ENCODE measurements at places on chromosomes 12 and 14.

DNA sequence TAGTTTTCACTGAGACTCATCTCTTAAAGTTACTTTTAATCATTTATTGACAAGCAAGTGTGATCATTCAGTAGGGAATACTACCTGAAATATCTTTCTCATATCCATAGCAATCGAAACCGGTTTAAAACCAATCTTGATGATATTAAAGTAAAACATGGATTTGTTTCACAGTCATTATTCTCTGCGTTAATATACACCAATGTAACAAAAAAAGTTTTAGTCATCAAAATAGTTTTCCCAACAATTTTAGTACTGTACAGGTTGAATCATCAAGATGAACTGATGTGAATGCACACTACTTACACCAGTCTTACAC, 137.0 kb upstream of the KRAS start:
- H3K27ac ChIP-seq, result peak overlapping the region; percentile 96
- H3K27me3 ChIP-seq, result peaks cover 22% of the 10 kb centered on the region
- no peak overlapping the region for H3K4me3 ChIP-seq
- H3K4me1 ChIP-seq, result peaks cover 27% of the 10 kb centered on the region
- no peak for DNase-seq

DNA sequence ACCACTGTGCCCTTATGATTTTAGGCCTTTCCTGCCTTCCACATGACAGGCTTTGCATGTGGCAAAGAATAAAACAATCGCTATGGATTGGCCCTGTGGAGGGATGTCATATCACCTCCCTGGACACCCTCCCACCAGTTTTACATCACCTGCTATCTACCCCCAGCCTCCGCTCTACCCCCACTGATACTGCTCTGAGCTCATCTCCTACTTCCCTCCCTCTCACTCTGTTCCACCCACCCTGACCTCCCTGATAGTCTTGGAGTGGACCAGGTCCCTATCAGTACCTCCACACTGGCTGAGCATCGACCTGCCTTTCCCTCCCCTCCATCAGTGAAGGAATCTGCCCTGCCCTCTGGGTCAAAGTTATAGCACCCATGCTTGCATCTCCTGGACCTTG, 91.8 kb upstream of the FOXN3 start:
- no peak overlapping the region for H3K27ac ChIP-seq
- no peak for DNase-seq
- no peak overlapping the region for H3K4me3 ChIP-seq
- H3K36me3 ChIP-seq, result peaks cover 24% of the 10 kb centered on the region
- H3K27me3 ChIP-seq, result no peaks in the 10 kb centered on the region

DNA sequence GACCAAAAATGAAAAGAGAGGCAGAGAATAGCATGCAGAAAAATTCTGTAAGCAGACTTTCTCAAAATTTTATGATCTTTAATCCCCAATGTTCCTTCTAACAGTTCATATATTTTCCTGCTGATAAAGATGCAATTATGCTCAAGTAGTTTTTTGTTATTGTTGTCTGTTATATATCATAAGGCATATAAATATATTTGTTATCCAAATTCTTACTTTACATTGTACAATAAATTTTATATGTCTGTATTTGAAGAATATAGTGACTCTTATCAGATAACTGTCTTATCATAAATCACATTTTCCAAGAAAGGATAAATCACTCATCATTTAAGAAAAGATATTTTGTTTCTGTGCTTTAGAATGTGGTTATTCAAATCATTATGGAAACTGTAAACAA, 2.6 kb downstream of the RASSF9 start:
- no peaks in the 10 kb centered on the region for H3K36me3 ChIP-seq
- DNase-seq, result no peak
- H3K27me3 ChIP-seq, result peaks cover 2% of the 10 kb centered on the region
- no peak overlapping the region for H3K27ac ChIP-seq

GRCh38 chr12:121537814-121538698, 42.8 kb downstream of the KDM2B start:
- peaks cover 3% of the 10 kb centered on the region for H3K36me3 ChIP-seq
- peaks cover 11% of the 10 kb centered on the region for H3K4me1 ChIP-seq
- H3K4me3 ChIP-seq, result peak overlapping the region; percentile 87

GRCh38 chr12:123149088-123149487, 1.8 kb downstream of the PITPNM2 start:
- H3K36me3 ChIP-seq, result peaks cover 17% of the 10 kb centered on the region
- DNase-seq, result no peak

- no peak overlapping the region for H3K4me3 ChIP-seq
- no peak overlapping the region for H3K27ac ChIP-seq
- H3K27me3 ChIP-seq, result peaks cover 22% of the 10 kb centered on the region
- DNase-seq, result no peak
- H3K36me3 ChIP-seq, result no peaks in the 10 kb centered on the region
Observed at GRCh38 chr14:105157872-105158271, 10.7 kb downstream of the JAG2 start.

GRCh38 chr12:111227476-111228420, 141.1 kb downstream of the PHETA1 start:
- DNase-seq, result no peak

DNA sequence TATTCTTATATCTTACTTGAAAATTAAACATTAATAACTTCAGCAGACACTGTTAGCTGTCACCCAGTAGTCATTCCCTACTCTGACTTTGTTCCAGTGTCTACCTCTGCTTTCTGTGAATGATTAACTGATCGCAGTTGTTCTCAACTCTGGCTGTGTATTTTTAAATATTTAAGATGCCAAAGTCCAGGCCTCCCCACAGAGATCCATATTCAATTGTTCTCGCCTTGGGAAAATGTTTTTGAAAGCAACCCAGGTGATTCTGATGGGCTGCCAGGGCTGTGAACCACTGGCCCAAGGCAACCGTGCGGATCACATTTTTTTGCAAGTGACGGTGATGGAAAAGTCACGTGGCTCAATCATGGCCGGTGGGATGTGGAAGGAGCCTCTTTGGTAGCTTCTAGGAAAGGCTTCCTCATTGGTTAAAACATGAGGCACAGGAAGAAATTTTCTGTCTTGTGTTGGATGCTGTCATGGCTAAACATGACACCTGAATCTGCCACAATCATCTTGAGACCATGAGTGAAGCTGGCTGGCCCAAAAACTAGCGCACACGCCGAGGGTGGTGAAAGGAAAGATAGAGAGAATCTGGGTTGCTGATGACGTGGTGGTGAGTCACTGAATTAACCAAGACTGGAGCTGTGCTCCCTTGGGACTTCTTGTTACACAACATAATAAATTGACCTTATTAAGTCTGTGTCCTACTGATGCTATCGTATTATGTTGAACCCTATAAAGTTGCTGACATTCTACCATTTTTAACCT, 37.2 kb downstream of the RDH12 start:
- H3K27ac ChIP-seq, result no peak overlapping the region
- peaks cover 19% of the 10 kb centered on the region for H3K4me1 ChIP-seq
- DNase-seq, result no peak

- no peak for DNase-seq
- peaks cover 2% of the 10 kb centered on the region for H3K4me1 ChIP-seq
- no peak overlapping the region for H3K4me3 ChIP-seq
- no peak overlapping the region for H3K27ac ChIP-seq
- H3K36me3 ChIP-seq, result no peaks in the 10 kb centered on the region
Observed at GRCh38 chr12:26281320-26281719, 85.9 kb downstream of the SSPN start.

DNA sequence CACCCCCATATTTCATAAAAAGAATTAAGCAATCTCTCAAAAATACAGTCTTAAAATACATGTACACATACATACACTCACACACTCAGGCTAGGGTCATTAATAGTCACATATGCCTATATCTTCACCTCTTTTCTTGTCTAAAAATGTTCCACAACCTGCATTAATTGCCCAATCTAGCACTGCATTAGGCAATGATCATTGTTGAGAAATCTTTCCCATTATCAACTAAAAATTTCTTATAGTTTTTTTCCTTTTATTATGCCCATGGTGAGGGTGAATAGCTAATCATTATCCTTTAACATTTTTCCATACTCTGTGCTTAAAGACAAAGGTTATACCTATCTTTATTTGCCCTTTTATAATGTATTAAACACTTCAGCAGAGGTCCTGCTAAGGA, 38.3 kb downstream of the FSCB start:
- DNase-seq, result no peak
- H3K36me3 ChIP-seq, result no peaks in the 10 kb centered on the region
- no peak overlapping the region for H3K4me3 ChIP-seq
- no peak overlapping the region for H3K27ac ChIP-seq
- H3K4me1 ChIP-seq, result no peaks in the 10 kb centered on the region

DNA sequence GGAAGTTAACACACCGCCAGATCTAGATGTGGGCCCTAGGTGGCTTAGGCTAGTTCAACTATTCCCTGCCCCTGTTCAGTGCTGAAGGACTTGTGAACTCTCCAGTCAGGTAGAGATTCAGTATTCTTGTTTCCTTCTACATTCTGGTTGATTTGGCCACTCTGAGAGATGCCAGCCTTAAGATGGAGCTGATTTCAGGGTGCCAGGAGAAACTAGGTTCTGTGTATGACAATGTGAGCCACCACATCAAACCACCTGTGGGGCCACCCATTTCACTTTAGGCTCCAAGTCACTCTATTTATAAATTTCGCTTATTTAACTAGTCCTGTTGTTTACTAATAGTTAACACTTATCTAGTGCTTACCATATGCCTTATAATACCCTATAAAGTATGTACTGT, 26.0 kb downstream of the FRMD6 start:
- H3K4me3 ChIP-seq, result no peak overlapping the region
- H3K27ac ChIP-seq, result no peak overlapping the region
- no peaks in the 10 kb centered on the region for H3K27me3 ChIP-seq
- DNase-seq, result no peak
- peaks cover 6% of the 10 kb centered on the region for H3K4me1 ChIP-seq

DNA sequence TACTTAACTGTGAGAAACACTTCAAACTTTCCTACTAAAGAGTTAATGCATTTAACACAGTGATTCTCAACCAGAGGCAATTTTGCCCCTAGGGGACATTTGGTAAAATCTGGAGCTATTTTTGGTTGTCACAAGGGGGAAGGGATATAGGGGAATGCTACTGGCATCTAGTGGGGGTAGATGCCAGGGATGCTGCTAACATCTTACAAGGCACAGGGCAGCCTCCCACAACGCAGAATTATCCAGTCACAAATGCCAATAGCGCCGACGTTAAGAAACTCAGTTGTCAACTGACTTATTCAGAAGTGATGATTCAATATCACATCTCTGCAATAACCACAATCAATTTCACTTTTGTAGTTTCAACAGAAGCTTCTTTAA, 2.0 kb downstream of the EEA1 start:
- H3K27ac ChIP-seq, result no peak overlapping the region
- peaks cover 24% of the 10 kb centered on the region for H3K4me1 ChIP-seq
- H3K27me3 ChIP-seq, result peaks cover 10% of the 10 kb centered on the region
- H3K4me3 ChIP-seq, result peak overlapping the region; percentile 92
- no peak for DNase-seq

GRCh38 chr14:56412468-56413434, 166.8 kb upstream of the TMEM260 start:
- H3K36me3 ChIP-seq, result no peaks in the 10 kb centered on the region
- peaks cover 4% of the 10 kb centered on the region for H3K4me1 ChIP-seq
- no peak overlapping the region for H3K27ac ChIP-seq

- no peak for DNase-seq
Observed at GRCh38 chr14:57392830-57393229, 2.4 kb downstream of the NAA30 start.

- H3K27ac ChIP-seq, result no peak overlapping the region
- H3K4me1 ChIP-seq, result no peaks in the 10 kb centered on the region
Observed at GRCh38 chr12:21945002-21945401, 3.8 kb upstream of the ABCC9 start.

GRCh38 chr12:3772380-3772779, 19.5 kb upstream of the CRACR2A start:
- H3K27me3 ChIP-seq, result no peaks in the 10 kb centered on the region
- H3K4me1 ChIP-seq, result no peaks in the 10 kb centered on the region
- no peaks in the 10 kb centered on the region for H3K36me3 ChIP-seq
- no peak for DNase-seq
- H3K27ac ChIP-seq, result no peak overlapping the region

DNA sequence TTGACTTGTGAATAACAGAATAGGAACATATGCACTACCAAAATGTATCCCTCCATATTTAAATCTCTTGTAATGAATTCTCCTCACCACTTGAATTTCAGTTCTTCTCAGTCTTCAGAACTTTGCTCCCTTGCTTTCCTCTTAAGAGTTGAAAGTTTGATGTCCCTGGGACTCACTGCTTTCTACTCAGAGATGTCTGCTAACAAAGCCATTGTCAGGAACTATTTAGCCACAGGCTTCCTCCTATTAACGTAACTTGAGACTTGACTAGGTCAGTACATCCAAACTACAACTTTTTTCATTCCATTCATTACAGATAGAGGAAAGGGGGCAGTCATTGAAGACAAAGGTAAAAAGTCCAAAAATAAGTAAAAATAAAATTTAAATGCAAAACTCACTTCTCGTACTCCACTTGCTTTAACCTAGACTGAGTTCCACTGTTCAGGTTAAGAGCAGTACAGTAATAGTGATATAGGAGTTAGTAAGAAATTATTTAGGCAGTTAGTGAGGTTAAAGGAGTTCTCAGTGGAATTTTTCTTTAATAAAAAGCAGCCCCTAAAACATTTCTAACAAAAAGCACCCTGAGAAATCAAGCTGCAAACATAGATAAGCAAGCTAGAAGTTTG, 364.2 kb downstream of the SOX5 start:
- peaks cover 3% of the 10 kb centered on the region for H3K4me1 ChIP-seq
- no peaks in the 10 kb centered on the region for H3K27me3 ChIP-seq
- H3K4me3 ChIP-seq, result no peak overlapping the region
- H3K27ac ChIP-seq, result peak overlapping the region; percentile 83

DNA sequence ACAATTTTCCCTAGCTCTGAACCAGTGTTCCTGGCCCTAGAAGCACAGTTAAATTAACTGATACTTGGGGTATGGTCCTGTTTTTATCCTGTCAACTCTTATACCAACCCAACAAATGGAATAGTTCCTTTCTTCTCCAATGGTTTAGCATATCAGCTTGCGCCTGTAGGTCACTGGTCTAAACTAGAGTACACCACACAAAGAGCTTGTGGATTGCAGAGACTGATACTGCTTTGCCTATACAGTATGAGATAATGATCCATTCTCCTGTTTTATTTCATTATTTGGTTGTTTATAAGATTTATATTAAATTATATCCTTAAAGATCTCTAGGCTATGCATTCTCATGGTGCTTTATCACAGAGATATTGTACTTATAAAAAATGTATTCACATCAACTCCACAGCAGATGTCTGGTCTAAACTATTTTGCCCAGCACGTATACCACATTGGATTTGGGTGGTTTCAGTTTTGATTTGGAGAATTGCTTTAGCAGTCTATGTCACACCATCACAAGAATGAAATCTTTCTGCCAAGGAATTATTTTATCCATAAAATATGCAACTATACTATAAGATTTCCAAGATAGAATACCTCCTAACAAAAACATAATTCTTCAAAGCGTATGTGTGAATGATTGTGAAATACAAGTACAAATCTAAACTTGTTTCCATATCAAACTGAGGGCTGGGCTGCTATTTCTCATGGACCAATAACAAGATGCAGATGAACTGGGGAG, 142.1 kb downstream of the SLC16A7 start:
- no peak overlapping the region for H3K4me3 ChIP-seq
- no peaks in the 10 kb centered on the region for H3K27me3 ChIP-seq
- H3K4me1 ChIP-seq, result peaks cover 3% of the 10 kb centered on the region
- H3K27ac ChIP-seq, result no peak overlapping the region
- no peak for DNase-seq
- H3K36me3 ChIP-seq, result no peaks in the 10 kb centered on the region

GRCh38 chr14:75837151-75837787, 144.5 kb downstream of the TGFB3 start:
- peaks cover 23% of the 10 kb centered on the region for H3K36me3 ChIP-seq
- H3K4me1 ChIP-seq, result peaks cover 17% of the 10 kb centered on the region
- no peak for DNase-seq
- H3K27ac ChIP-seq, result no peak overlapping the region
- no peak overlapping the region for H3K4me3 ChIP-seq
